ENCODE measurements at places on chromosomes 5 and 9.

DNA sequence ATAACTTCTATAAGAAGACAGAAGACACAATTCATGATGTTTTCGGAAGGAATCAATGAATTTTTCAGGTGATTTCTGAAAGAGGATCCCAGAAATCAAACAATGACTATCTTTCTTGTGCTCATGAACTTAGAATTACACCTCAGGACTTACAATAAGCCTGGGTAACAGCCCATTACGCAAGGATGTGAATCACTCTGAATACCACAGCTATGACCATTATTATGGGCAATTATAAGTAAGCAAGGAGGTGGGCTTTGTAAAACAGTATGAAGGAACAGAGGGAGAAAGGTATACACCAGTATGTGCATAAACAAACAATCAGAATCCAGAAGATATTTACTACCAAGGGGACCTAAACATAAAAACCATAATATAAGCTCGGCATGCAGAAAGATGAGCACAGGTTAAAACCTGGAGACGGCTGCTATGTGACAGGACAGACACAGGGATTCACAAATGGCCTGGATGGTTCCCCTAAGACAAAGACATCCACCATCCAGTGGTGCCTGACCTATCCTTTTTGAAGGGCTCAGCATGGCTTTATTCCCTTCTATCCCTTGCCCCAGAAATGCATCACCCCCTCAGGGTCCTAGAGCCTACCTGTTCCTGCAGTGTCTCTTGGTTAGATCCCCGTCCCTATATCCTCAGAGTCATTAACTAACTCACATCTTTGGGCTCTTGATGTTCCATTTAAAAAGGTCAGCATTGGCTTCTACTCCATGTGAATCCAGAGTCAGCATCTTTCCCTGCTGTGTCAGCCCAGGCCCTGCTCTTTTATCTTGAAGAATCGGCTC lies 21.8 kb upstream of the PPP2CA start:
- DNase-seq = no peak

DNA sequence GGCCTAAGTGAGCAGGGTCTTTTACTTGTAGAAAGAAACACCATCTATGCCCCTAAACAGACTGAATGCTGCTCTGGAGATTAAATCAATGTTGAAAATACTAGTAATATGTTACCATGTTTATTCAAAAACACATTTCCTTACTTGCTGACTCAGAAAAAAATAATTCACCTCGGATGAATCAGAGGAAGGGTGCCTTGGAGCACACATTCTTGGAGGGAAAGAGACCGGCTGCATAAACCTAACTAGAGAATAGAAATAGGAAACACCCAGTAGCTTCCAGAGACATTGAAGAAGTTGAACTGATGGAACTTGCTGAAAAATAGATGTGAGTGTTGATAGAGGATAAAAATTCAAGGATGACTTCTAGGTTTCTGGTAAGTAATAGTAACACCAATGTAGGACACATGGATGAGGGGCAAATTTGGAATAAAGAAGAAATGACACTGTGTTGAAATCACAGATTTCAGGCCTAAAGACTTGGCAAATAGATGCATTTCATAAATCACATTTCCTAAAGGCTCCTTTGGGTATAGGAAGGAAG lies 76.9 kb upstream of the MINAR2 start:
- DNase-seq = no peak

DNA sequence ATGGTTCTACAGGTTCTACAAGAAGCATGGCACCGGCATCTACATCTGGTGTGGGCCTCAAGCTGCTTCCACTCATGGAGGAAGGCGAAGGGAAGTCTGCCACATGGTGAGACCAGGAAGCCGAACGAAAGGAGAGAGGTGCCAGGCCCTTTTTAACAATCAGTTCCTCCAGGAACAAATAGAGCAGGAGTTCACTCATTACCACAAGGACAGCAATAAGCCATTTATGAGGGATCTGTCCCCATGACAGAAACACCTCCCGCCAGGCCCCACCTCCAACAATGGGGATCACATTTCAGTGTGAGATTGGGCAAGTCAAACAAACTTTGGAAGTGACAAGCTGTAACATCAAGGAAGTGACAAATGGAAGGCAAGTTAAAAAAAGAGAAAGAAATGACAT lies 95.5 kb upstream of the PTPN3 start:
- DNase-seq = no peak

DNA sequence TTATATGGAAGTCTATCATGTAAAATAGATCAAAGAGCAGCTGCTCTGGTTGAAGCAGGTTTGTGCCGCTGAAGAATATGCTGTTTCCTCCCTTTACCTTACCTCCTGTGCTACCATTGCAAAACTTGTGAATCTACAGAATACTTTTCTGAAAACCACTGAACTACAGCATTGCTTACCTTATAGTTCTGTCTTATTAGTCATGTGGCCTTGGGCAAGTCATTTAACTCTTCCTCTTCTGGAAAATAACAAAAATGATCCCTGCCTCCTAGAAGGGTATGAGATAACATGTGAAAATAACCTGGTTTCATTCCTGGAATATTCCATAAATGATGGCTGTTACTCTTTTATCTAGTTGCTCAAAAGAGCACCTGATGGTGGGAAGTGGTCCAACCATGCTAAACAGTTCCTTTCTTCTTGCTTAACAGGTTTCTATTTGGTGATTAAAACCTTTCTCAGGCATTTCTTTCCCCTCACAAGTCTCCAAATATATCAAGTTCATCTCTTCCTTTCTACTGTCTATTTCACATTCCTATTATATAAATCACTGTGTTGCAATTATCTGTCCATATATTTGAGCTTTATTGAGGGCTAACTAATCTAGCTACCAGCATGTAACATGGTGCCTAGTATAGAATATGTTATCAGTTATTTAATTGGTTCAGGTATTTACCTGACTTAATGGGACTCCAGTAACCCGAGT lies 15.0 kb downstream of the TRIM32 start:
- no peak for DNase-seq

DNA sequence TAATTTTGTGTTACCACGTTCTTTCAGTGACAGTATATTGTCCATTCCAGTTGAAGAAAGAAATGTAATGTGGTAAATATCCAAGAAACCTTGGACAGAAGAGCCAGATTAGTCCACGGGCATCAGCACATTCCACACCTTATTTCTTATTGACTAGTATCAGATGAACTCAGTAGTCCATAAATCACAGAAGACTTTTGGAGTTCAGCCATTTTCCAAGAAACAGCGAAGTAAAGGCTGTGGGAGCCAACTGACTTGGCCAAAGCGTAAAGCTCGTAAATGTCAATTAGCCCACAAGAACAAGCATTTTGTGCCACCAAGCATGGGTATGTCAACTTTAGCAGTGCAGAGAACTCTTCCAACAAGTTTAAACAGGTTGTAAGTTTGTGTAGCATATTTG lies 60.2 kb upstream of the STARD4 start:
- DNase-seq = no peak

DNA sequence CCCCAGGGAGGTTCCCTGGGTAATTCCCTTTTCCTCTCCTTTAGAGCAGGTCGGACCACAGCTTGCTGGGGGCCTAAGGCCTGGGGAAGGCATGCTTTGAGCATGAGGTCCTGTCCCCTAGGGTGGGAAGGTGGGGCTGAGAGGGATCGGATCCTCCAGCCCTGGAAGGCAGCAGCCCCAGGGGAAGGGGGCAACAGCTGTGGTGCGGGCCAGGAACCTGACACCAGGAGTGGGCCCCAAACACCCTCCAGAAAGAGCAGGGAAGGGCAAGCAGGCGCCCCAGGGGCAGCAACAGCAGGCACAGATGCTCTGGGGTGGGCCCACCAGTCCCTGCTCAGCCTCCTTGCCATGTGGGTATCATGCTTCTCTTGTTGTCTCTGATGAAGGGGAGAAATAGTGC lies 3.2 kb upstream of the CORO2A start:
- no peak for DNase-seq

GRCh38 chr9:85931495-85931894 lies 9.5 kb upstream of the NAA35 start:
- no peak for DNase-seq

- no peak for DNase-seq
These were observed 290.8 kb upstream of the FBXL7 start for GRCh38 chr5:15209053-15209762.

GRCh38 chr9:123485216-123485615 lies 129.2 kb downstream of the CRB2 start:
- no peak for DNase-seq

DNA sequence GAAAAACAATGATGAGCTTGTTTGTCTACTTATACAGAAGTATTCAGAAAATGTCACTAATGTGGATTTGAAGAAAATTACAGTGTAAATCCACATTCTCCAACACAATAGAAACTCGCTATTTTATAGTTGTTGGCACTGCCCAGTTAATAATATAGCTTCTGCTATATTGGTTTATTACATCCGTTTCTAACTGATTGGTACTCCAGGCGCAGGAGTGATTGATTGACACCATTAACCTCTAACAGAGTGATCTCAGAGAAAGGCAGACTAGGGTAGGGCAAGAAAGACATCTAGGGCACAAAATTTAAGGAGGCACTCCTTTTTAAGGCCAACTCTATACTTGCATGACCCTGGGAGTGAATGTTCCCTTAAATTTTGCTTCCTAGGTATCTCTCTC lies 84.0 kb upstream of the MIER3 start:
- no peak for DNase-seq

- no peak for DNase-seq
These were observed 188.2 kb upstream of the SLC27A6 start for GRCh38 chr5:128777052-128777451.

DNA sequence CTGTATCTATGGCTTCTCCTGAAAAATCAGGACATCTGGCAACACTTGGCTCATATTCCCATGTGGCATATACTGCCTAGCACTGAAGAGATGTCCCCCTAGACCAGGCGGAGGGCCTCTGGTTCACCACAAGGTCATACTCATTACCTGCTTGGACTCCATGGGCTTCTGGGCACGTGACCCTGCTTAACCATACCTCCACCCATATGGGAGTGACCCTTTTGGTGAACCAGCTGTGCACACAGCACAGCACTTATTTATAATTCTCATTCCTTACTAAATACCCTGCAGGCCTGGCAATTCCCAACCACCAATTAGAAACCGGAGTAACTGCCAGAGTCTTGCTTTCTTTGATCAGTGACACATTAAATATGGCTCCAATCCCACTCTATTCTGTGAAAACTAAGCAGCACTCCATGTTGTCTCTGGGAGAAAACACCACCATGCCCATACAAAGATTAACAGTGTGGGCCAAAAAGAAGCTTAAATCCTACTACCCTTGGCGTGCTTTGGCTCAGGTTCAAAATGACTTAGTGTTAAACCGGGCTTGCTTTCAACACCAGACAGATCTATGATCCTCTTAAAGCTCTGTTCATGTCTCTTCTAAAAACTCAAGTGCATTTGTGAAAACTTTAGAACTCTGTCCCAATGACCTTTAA lies 57.7 kb downstream of the MTMR12 start:
- no peak for DNase-seq

DNA sequence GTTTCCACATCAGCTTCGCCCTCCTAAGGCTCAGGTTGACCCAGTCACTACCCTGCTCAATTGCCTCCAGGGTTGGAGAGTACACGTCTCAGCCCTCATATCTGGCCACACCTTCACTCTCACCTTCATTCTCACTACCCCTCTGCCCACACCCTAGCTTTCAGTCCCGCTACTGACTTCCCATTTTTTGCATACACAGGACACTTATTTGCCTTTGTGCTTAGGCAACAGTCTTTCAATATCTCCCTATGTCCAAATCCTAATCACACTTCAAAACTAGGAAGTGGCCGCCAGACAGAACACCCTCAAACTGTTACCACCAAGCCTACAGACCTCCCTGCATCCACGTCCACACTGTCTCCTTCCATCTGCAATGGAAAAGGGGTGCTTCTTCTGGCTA lies 10.9 kb downstream of the MCTP1 start:
- no peak for DNase-seq

DNA sequence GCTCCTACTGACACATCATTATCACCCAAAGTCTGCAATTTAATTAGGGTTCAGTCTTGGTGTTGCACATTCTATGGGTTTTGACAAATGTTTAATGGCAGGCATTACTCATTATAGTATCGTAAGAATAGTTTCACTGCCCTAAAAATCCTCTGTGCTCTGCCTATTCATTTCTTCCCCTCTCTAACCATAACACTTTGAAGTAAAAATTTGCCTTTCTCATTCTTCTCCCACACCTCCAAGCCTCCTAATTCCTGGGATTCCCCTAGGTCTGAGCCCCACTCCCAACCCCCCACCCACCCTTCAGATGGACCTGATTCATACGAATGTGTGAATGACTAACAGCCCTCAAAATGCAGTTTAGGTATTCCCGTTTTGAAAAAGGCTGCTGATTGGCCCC lies 18.4 kb downstream of the ENC1 start:
- DNase-seq = peak; percentile 37

DNA sequence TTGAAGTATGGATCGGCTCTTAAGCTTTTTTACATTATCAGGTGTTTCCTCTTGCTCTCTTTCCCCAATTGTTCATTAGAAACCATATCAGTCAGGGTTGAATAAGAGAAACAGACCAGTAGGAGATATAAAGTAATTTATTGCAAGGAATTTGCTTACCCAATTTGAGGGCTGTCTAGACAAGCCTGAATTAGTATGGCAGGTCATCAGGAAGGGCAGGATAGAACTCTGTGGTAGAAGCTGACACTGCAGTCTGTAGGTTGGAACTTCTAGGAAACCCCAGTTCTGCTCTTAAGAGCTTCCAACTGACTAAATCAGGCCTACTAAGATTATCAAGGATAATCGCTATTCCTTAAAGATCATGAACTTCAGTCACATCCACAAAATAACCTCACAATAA lies 24.3 kb downstream of the ISOC1 start:
- no peak for DNase-seq

GRCh38 chr5:116626945-116627679 lies 52.5 kb upstream of the SEMA6A start:
- DNase-seq = no peak

GRCh38 chr5:135999406-136000139 lies 29.2 kb upstream of the TGFBI start:
- no peak for DNase-seq

- DNase-seq = no peak
These were observed 653.7 kb downstream of the MTRR start for GRCh38 chr5:8522646-8523045.

- DNase-seq = peak; percentile 58
These were observed 16.6 kb upstream of the HEMGN start for GRCh38 chr9:97954550-97954989.

DNA sequence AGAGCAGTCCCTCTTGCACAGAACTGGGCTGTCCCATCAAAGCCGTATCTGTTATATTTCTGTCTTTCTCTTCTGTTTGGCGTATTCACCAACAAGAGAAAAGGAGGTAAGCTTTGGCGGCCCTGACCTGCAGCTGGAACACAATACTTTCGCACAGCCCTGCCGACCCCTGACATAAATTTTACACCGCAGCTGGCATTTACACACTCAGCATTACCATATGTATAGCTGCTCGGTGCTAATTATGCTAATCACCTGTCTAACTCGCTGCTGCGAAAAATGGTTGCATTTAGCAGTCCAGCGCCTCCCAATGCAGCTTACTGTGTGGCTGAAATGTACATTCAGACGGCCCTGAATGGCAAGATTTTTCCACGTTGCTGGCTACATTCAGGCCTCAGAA lies 20.8 kb downstream of the PTCH1 start:
- no peak for DNase-seq

DNA sequence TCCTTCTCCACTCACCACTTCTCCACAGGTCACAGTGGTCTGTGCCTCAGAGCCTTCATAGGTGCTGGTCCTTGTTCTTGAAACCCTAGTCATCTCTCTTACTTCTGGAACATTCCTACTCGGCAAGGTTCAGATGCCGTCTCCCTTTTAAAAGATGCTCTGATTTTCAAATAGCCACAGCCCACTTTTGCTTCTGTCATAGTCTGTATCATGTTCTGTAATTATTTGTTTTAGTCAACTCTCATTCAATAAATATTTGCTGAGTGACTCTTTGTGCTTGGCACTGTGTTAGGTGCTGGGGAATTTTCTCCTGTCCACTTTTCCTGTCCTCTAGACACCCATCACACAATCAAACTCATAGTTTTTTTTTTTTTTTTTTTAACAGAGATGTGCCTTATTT lies 181.3 kb upstream of the IL12B start:
- DNase-seq = no peak

Data from stimulated activated CD4-positive, alpha-beta T cell treated with anti-CD3 and anti-CD28 coated beads, Interleukin-4, amount 100 ng/mL, for 24 hours (primary cell).